Chondrocyte (in vitro differentiated cells): ENCODE measurements at places on chromosomes 16 and 17. TPM values are rescaled to one million over a fixed set of nuclear protein-coding genes. Genes with fewer than 3 reads are reported as not detected.

OR3A3 gene
- not detected in 3 replicates for total RNA-seq

KRTAP1-5 gene
- total RNA-seq = not detected in 3 replicates

NRN1L gene
- 0.57 TPM in 1 of 3 replicates, not detected in the others for total RNA-seq

MYLK3 gene
- total RNA-seq = 0.05 to 0.65 TPM (median 0.32 TPM) in 3 replicates

HS3ST3B1 gene
- total RNA-seq = 25.6 to 45.6 TPM (median 27.1 TPM) in 3 replicates

FBXO39 gene
- not detected in 3 replicates for total RNA-seq

TMEM114 gene
- total RNA-seq = not detected in 3 replicates

TEKT5 gene
- total RNA-seq = not detected in 3 replicates

TMC6 gene
- total RNA-seq = 12.4 to 19.6 TPM (median 17.5 TPM) in 3 replicates

CSH1 gene
- total RNA-seq = 14.0 TPM in 1 of 3 replicates, not detected in the others

PRSS22 gene
- not detected in 3 replicates for total RNA-seq

KRT35 gene
- total RNA-seq = not detected in 3 replicates

DNA sequence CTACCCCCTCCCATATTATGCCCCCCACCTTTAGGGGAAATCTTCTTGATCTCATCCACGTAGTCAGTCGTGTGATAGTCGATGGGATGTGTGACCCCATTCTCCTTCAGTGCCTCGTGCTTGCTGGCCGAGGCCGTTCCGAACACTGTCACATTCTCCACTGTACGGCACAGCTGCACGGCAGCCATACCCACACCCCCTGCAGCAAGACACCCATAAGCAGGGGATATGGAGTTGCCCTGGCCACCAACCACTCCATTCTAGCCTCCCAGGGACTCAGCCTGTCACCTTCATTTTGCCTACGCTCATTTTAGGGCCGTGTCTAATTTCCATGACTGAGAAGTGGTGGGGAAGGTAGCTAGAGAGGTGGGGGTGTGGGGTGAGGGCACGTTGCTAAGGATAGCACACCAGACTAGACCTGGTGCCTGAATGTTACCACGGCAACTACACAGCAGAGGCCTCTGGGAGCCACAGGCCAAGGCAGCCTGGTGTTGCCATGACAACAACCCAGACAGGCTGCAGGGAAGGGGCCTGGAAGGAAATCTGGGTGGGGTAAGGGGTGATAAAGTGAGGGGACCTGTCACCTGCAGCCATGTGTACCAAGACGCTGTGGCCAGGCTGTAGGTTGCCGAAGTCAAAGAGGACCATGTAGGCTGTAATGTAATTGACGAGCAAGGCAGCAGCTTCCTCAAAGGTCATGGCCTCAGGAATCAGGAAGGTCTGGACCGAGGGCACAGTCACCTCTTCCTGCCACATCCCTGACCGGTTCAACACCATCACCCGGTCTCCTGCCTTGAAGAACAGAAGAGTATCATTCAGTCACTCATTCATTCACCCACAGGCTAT is 4.0 kb downstream of the VAT1 start:
- no peak overlapping the region for H3K27ac ChIP-seq
- H3K27me3 ChIP-seq = no peaks in the 10 kb centered on the region
- peaks cover 35% of the 10 kb centered on the region for H3K4me1 ChIP-seq
- peaks cover 28% of the 10 kb centered on the region for H3K36me3 ChIP-seq
- DNase-seq = no peak

GRCh38 chr16:65021852-65022595 is 99.8 kb downstream of the CDH11 start:
- no peak for DNase-seq
- no peak overlapping the region for H3K4me3 ChIP-seq
- H3K4me1 ChIP-seq = peaks cover 75% of the 10 kb centered on the region

DNA sequence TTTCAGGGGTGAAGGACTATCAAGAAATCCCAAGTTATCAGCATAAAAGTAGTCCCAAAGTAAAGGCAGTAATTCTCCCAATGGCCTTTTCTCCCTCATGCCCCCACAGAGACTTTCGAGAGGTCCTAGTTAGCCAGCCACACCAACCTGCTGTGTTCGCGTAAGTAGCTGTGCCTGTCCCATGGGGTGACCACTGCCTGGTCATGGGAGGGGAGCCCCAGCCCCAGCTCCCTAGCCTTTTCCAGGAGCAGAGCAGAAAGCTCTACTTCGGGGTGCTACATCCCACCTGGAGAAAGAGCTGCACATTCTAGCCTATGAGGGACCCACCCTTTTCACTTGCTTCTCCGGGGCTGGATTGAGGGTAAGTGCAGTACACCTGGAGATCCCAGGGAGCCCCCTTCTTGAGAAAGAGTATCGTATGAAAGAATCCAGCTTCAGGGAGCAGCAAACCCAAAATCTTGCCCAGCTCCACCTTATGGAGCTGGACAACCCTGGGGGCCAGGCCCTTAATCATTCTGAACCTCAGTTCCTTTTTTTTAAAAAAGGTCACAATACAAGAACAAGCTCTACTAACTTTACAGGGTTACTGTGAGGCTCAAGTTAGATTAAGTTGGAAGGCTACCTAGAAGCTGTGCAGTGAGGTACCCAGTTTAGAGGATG is 8.6 kb upstream of the SOST start:
- DNase-seq = no peak
- H3K4me1 ChIP-seq = no peaks in the 10 kb centered on the region
- H3K36me3 ChIP-seq = peaks cover 19% of the 10 kb centered on the region
- no peaks in the 10 kb centered on the region for H3K27me3 ChIP-seq
- no peak overlapping the region for H3K4me3 ChIP-seq

- H3K27ac ChIP-seq = no peak overlapping the region
- no peaks in the 10 kb centered on the region for H3K27me3 ChIP-seq
- no peak overlapping the region for H3K4me3 ChIP-seq
- no peak for DNase-seq
Measured at GRCh38 chr16:17346621-17347569, 123.9 kb downstream of the XYLT1 start.

DNA sequence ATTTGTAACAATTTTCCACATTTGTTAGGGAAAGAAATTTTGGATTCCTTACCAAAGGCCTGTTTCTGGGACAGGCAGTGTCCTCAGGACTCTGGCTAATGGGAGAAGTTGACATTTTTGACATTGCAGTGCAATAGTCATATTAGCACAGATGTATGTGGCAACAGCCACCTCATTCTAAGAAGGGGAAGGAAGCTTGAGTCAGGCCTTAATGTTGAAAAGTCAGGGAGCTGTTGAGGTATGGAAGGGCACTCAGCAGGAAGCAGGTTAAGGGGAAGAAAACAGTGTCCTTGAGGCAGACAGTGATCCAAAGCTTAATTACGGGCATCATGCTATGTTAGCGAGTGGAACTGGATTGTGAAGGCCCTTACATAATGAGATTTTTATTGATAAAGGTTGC is 20.9 kb downstream of the AKTIP start:
- peaks cover 45% of the 10 kb centered on the region for H3K36me3 ChIP-seq
- H3K27me3 ChIP-seq = no peaks in the 10 kb centered on the region
- no peak overlapping the region for H3K4me3 ChIP-seq
- no peak overlapping the region for H3K27ac ChIP-seq
- H3K4me1 ChIP-seq = no peaks in the 10 kb centered on the region

GRCh38 chr16:56732366-56732765 is 2.4 kb downstream of the NUP93 start:
- no peak overlapping the region for H3K4me3 ChIP-seq
- H3K4me1 ChIP-seq = peaks cover 13% of the 10 kb centered on the region
- no peak for DNase-seq
- no peaks in the 10 kb centered on the region for H3K27me3 ChIP-seq

DNA sequence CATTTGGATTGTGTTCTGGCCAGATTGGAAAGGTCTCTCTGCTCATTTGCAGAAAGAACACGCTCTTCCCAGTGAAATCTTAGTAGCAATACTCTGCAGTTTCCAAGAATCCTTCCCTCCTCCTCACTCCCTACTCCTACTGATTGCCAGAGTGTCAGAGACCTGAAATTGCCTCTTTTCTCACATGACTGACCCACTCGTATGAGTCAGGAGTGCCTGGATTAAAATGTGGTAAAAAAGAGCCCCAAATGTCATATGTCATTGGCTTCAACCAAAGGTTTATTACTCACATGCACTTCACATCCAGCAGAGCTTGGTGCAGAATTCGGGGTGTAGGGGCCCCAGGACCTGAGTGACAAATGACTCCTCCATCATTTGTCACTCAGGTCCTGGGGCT is 39.7 kb upstream of the IRX3 start:
- no peaks in the 10 kb centered on the region for H3K4me1 ChIP-seq
- no peak overlapping the region for H3K27ac ChIP-seq
- no peak overlapping the region for H3K4me3 ChIP-seq
- no peaks in the 10 kb centered on the region for H3K36me3 ChIP-seq
- no peak for DNase-seq
- H3K27me3 ChIP-seq = peaks cover 27% of the 10 kb centered on the region

GRCh38 chr17:2705263-2705662 is 6.3 kb downstream of the CLUH start:
- peak; percentile 74 for DNase-seq
- H3K36me3 ChIP-seq = peaks cover 1% of the 10 kb centered on the region
- no peak overlapping the region for H3K4me3 ChIP-seq
- H3K27ac ChIP-seq = no peak overlapping the region
- H3K27me3 ChIP-seq = no peaks in the 10 kb centered on the region

GRCh38 chr17:30477774-30478115 is 537 bp downstream of the GOSR1 start:
- H3K36me3 ChIP-seq = peaks cover 6% of the 10 kb centered on the region
- peak overlapping the region; percentile 98 for H3K4me3 ChIP-seq
- peak overlapping the region; percentile 99 for H3K27ac ChIP-seq
- peaks cover 26% of the 10 kb centered on the region for H3K4me1 ChIP-seq
- H3K27me3 ChIP-seq = no peaks in the 10 kb centered on the region
- no peak for DNase-seq

GRCh38 chr17:37787055-37787757 is 42.3 kb upstream of the HNF1B start:
- peak; percentile 92 for DNase-seq
- no peak overlapping the region for H3K4me3 ChIP-seq
- peaks cover 46% of the 10 kb centered on the region for H3K4me1 ChIP-seq
- H3K27ac ChIP-seq = peak overlapping the region; percentile 93
- H3K36me3 ChIP-seq = peaks cover 2% of the 10 kb centered on the region
- H3K27me3 ChIP-seq = no peaks in the 10 kb centered on the region

DNA sequence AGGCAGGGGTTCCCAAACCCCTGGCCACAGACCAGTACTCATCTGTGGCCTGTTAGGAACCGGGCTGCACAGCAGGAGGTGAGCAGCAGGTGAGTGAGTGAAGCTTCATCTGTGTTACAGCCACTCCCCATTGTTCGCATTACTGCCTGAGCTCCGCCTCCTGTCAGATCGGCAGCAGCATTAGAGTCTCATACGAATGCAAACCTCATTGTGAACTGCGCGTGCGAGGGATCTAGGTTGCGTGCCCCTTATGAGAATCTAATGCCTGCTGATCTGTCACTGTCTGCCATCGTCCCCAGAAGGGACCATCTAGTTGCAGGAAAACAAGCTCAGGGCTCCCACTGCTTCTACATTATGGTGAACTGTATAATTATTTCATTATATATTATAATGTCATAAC is 25.1 kb upstream of the RMI2 start:
- H3K4me3 ChIP-seq = no peak overlapping the region
- H3K27ac ChIP-seq = no peak overlapping the region
- H3K36me3 ChIP-seq = no peaks in the 10 kb centered on the region
- DNase-seq = no peak
- H3K27me3 ChIP-seq = no peaks in the 10 kb centered on the region
- H3K4me1 ChIP-seq = peaks cover 17% of the 10 kb centered on the region

GRCh38 chr17:40453881-40454612 is 10.8 kb downstream of the IGFBP4 start:
- no peaks in the 10 kb centered on the region for H3K27me3 ChIP-seq
- DNase-seq = no peak
- H3K27ac ChIP-seq = no peak overlapping the region
- H3K4me3 ChIP-seq = no peak overlapping the region
- H3K4me1 ChIP-seq = peaks cover 77% of the 10 kb centered on the region

GRCh38 chr16:84464116-84464515 is 40.3 kb downstream of the MEAK7 start:
- DNase-seq = no peak
- H3K36me3 ChIP-seq = peaks cover 32% of the 10 kb centered on the region
- H3K27me3 ChIP-seq = no peaks in the 10 kb centered on the region
- H3K4me1 ChIP-seq = no peaks in the 10 kb centered on the region
- no peak overlapping the region for H3K4me3 ChIP-seq
- no peak overlapping the region for H3K27ac ChIP-seq

DNA sequence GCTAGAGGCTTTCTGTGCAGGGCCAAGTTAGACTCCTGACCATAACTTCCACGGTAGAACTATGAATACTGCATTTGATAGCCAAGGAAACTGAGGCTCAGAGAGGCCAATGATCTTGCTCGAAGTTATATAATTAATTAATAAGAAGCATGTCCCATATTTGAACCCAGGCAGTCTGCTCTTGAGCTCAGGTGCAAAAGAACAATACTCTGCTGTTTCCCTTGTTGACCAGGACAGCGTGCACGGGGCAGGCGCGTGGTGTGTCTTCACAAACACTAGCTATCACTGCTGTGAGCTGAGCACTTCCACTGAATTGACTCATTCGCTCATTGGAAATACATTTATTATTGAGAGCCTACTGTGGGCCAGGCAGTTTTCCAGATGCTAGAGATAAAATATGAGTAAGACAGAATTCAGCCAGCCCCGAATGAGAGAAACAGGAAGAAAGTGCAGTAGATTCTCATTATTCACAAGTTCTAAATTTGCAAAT is 1.6 kb downstream of the CHD9 start:
- peak overlapping the region; percentile 36 for H3K27ac ChIP-seq
- no peak for DNase-seq
- no peaks in the 10 kb centered on the region for H3K27me3 ChIP-seq
- H3K36me3 ChIP-seq = peaks cover 2% of the 10 kb centered on the region
- H3K4me3 ChIP-seq = no peak overlapping the region

GRCh38 chr17:41211845-41212466 is 14.5 kb upstream of the KRTAP9-2 start:
- no peaks in the 10 kb centered on the region for H3K4me1 ChIP-seq
- peaks cover 35% of the 10 kb centered on the region for H3K27me3 ChIP-seq
- peaks cover 6% of the 10 kb centered on the region for H3K36me3 ChIP-seq
- DNase-seq = no peak
- H3K27ac ChIP-seq = no peak overlapping the region

DNA sequence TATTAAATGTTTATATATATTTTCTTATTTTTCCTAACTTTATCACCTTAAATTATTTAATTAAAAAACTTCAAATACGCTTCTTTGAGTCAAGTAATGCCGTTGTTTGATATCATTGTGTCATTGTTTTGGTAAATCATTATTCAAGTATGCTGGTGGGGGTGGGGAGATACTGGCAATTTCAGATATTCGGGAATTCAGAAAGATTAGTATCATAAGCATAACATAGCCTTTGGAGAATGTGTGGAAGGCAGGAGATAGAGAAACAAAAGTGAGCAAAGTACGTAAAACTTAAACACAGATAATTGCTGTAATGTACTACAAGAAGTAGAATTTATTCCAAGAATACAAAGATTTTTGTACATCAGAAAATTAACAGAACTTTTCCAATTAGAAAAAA is 49.8 kb downstream of the TANC2 start:
- peaks cover 7% of the 10 kb centered on the region for H3K36me3 ChIP-seq
- H3K4me3 ChIP-seq = no peak overlapping the region
- peaks cover 6% of the 10 kb centered on the region for H3K4me1 ChIP-seq
- no peaks in the 10 kb centered on the region for H3K27me3 ChIP-seq
- no peak for DNase-seq
